Inflammatory macrophage (primary cell): ENCODE measurements at places on chromosomes 6 and 20.

- DNase-seq = peak; percentile 73
These were observed 64.9 kb upstream of the ARHGAP18 start for GRCh38 chr6:129774697-129775447.

- DNase-seq = no peak
These were observed 256.3 kb downstream of the OGFRL1 start for GRCh38 chr6:71544906-71545305.

DNA sequence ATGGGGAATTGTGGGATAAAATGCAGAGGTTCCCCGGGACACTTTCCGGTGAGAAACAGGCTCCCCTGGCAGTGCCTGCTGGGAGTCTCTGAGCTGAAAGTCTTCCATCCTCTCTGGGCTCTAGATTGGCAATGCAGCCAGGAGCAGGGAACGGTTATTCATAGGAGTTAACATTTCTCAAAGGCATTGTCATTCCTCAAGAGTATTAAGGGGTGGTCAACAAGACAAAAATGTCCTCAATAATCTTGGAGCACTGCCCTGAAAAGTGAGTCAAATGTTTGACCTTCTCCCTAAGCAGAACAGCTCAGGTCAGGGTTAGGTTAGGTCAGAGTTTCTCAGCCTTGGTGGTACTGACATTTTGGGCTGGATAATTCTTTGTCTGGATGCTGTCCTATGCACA, 13.2 kb downstream of the BPIFB1 start:
- no peak for DNase-seq

- DNase-seq = no peak
These were observed 123.0 kb downstream of the UTRN start for GRCh38 chr6:144408161-144408560.

GRCh38 chr6:11609324-11610071, 71.9 kb downstream of the TMEM170B start:
- DNase-seq = no peak

- no peak for DNase-seq
These were observed 160.0 kb downstream of the HACE1 start for GRCh38 chr6:104699593-104700329.

DNA sequence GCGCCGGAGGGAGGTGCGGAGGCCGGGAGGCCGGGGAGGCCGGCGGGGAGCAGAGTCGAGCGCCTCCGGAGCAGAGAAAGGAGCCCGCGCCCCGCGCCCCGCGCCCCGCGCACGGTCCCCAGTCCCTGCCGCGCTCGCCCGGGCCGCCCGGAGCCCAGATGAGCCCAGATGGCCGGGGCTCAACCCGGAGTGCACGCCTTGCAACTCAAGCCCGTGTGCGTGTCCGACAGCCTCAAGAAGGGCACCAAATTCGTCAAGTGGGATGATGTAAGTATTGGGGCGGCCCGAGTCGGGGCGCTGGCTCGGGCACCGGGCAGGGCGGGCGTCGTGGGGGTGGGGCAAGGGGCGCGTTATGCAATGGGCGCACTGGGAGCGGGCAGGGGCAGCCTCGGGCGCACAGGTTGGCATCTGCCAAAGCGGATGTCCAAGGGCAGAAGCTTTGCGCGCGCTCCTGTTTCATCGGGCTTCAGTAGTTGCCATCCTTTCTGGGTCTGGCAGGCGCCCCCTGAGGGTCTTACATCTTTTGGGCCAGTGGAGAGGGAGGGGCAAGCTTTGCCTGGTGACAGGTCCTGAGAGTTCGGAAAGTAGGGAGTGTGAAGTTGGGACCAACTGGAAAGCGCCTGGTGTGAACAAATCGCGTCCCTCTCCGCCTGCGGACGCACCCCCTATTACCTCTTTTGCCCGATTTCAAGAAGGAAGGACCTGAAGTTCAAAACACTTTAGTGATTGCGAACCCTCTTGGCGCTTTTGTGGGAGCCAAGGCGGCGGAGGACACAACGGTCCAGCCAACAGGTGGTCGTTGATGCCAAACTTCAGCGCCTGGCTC, 631 bp downstream of the PLCB1 start:
- peak; percentile 18 for DNase-seq

GRCh38 chr20:60257671-60258070, 299.4 kb downstream of the CDH26 start:
- no peak for DNase-seq

- no peak for DNase-seq
These were observed 21.7 kb upstream of the GMNN start for GRCh38 chr6:24752917-24753492.

GRCh38 chr6:170375661-170376060, 69.1 kb downstream of the FAM120B start:
- DNase-seq = no peak

- peak; percentile 35 for DNase-seq
These were observed 2.4 kb upstream of the AHCY start for GRCh38 chr20:34305333-34306230.

- no peak for DNase-seq
These were observed 6.4 kb downstream of the PREX1 start for GRCh38 chr20:48821261-48821920.

DNA sequence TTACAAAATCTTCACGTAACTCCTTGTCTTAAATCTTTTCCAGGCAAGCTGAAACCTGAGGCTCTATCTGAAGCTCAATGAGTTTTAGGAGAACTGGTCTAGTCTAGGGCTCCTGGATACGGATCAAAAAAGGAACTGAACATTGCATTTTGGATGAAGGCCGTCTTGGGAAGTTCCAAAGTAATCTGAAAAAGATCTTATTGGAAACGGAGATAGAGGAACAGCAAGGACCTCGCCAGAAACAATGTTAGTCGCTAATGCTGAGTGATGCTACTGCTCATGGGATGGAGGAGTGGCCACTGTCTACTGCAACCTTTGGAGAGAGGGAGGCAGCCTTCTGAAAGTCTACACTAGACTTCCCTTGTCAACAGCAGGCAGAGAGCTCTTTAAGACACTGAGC, 91.4 kb upstream of the ATXN1 start:
- no peak for DNase-seq

DNA sequence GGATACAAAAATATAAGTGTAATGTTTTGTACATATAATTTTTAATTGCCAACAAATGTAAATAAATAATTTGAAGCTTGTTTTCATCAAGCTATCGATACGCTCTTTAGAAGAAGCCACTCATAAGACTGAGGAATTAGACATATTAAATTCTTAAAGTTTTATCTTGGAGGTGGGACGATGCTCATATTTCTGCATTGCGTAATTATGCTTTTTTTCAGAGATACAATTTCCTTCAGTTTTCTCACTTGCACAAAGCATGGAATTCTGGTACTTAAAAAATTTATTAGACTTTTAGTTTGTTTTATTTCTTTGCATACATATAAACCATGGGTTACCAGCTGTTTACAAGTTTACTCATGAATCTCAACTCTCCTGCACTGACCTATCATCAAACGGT, 980.0 kb downstream of the EYS start:
- DNase-seq = no peak

DNA sequence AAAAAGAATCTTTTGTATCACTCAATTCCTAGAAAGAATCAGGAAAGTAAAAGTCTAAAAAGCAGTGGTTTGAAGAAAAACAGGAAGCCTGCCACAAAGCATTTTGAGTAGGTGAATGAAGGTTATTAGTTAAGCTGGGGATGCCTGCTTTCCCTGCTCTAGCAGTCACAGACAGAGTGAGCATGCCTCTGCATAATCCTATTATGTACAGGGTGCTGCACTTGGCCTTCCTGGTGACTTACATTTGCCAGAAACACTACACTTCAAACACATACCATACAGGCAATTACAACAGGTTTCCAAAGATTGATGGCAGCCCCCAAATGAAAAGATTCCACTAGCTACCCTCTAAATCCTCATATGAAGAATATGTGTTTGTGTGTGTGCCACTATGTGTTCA, 130.8 kb downstream of the TPBG start:
- no peak for DNase-seq

DNA sequence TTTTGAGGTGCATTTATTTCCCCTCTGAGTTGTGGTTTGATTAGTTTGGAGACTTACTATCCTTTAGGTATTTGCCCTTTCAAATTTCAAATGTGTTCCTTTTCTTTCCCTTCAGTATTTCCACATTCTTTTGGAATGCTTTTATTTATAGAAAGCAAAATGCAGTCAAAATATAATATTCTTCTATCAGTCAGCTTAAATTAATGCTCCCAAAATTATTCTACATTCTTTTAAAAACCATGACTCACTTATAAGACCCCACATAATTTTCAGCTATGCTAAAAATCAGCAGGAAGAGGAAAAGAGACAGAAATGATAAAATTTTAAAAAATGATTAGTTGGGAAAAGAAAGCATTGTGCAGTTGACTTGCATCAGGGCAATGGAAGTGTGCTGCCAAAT, 180.0 kb upstream of the SMLR1 start:
- DNase-seq = no peak

GRCh38 chr6:5337573-5337972, 76.3 kb downstream of the FARS2 start:
- no peak for DNase-seq

- peak; percentile 7 for DNase-seq
These were observed 59.2 kb upstream of the ADGRB3 start for GRCh38 chr6:68575765-68576439.

DNA sequence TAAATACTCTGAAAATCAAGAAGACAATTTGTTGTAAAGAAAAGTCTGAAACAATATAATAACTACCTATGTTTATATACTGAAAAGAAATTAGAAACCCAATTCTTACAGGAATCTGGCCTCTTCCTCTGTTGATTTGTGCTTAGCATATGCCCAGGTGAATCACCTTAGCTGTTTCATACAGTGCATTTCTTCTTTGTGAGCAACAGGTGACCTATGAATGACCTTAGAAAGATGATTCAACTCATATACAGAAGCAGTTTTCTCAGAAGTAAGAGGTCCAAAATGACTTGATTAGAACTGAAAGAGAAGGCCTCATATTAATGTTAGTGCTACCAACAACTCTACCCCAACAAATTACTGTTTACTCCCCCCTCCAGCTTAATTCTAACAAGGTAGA, 419.5 kb upstream of the ID4 start:
- DNase-seq = no peak
